Heart right ventricle (tissue), 16 donors: ENCODE measurements at places on chromosomes 11 and 22. TPM values are rescaled to one million over a fixed set of nuclear protein-coding genes. Genes with fewer than 3 reads are reported as not detected.

Gene TSSK2
- polyA plus RNA-seq: 0.37 TPM

Gene OR51B2
- not detected for polyA plus RNA-seq

Gene OR51T1
- polyA plus RNA-seq: not detected

Gene OSBPL5
- 10.4 TPM for polyA plus RNA-seq

Gene YPEL1
- polyA plus RNA-seq: 1.7 TPM

Gene TAF1D
- 114 TPM for polyA plus RNA-seq

Gene DDTL
- polyA plus RNA-seq: 3.1 TPM

Gene SLC2A11
- polyA plus RNA-seq: 42.1 TPM

Gene EMID1
- polyA plus RNA-seq: 0.23 TPM

Gene MRGPRE
- not detected for polyA plus RNA-seq

Gene DRICH1
- polyA plus RNA-seq: 0.44 TPM

Gene WBP2NL
- polyA plus RNA-seq: 0.66 TPM

Gene APOA1
- 398 TPM for polyA plus RNA-seq

Gene ACTN3
- 0.03 TPM for polyA plus RNA-seq

Gene CHID1
- polyA plus RNA-seq: 53.5 TPM

Gene OR10G8
- polyA plus RNA-seq: not detected

Gene ASPHD2
- polyA plus RNA-seq: not detected

Gene GAB4
- polyA plus RNA-seq: not detected

Gene IFITM2
- 843 TPM for polyA plus RNA-seq

Gene VWA5A
- polyA plus RNA-seq: 1.2 TPM

Gene SAMM50
- polyA plus RNA-seq: 15.3 TPM

Gene RPL27A
- 2,131 TPM for polyA plus RNA-seq

Gene FAM76B
- polyA plus RNA-seq: 9.9 TPM

Gene OR8D4
- not detected for polyA plus RNA-seq

Gene ZFTA
- 4.6 TPM for polyA plus RNA-seq

Gene HBG2
- not detected for polyA plus RNA-seq

Gene PTPRCAP
- 1.7 TPM for polyA plus RNA-seq

Gene ASCL2
- 0.16 TPM for polyA plus RNA-seq

Gene ME3
- 46.8 TPM for polyA plus RNA-seq

Gene MPZL2
- polyA plus RNA-seq: 8.8 TPM

Gene PHOX2A
- polyA plus RNA-seq: not detected

Gene TNNI2
- polyA plus RNA-seq: 1.2 TPM

Gene F2
- polyA plus RNA-seq: 0.04 TPM

Gene FAM111B
- polyA plus RNA-seq: 0.22 TPM

Gene KDM4D
- 0.22 TPM for polyA plus RNA-seq

Gene HEPHL1
- not detected for polyA plus RNA-seq

Gene MYEOV
- polyA plus RNA-seq: 0.07 TPM

Gene RPLP2
- 1,699 TPM for polyA plus RNA-seq

Gene UFD1
- polyA plus RNA-seq: 55.3 TPM

Gene PTPN5
- polyA plus RNA-seq: 5.8 TPM

Gene CD59
- 120 TPM for polyA plus RNA-seq

Gene OR52E8
- polyA plus RNA-seq: not detected

Gene MUC2
- polyA plus RNA-seq: not detected

Gene BTBD18
- not detected for polyA plus RNA-seq

Gene OR10A6
- polyA plus RNA-seq: not detected
